ENCODE measurements at places on chromosomes 4 and X.

GRCh38 chrX:85243761-85244449 lies at the start of the genes SATL1 and ZNF711:
Gene SATL1 (minus strand): TSS chrX:85243779. CDS start chrX:85108968, 134,811 bp downstream.
Gene ZNF711 (plus strand): TSS chrX:85243991. CDS start chrX:85247573, 3,582 bp downstream.
- H3K27me3 ChIP-seq = peaks cover 12% of the 10 kb centered on the region
- peak within 1 kb of the TSS; percentile 72 for H3K4me3 ChIP-seq
- DNase-seq = peak; percentile 87

DNA sequence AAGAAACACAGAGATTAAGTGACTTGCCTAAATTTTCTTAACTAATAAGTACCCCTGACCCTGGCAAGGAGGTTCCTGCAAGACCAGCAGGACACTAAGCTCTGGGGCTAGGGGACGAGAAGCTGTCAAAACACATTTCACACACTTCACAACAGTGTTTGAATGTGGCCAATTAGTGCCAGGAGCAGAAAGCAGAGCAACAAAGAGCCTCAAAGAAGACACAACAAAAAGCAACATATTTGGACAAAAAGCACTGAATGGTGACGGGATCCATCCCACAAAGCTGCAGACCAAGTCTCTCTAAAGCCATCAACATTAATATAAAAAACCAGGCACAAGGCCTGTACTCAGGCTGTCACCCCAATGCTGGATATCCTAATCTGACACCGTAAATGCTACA lies 361.9 kb upstream of the RASGEF1B start:
- DNase-seq = peak; percentile 26
- no peaks in the 10 kb centered on the region for H3K27me3 ChIP-seq
- H3K27ac ChIP-seq = peak overlapping the region; percentile 23
- no peaks in the 10 kb centered on the region for H3K4me1 ChIP-seq

DNA sequence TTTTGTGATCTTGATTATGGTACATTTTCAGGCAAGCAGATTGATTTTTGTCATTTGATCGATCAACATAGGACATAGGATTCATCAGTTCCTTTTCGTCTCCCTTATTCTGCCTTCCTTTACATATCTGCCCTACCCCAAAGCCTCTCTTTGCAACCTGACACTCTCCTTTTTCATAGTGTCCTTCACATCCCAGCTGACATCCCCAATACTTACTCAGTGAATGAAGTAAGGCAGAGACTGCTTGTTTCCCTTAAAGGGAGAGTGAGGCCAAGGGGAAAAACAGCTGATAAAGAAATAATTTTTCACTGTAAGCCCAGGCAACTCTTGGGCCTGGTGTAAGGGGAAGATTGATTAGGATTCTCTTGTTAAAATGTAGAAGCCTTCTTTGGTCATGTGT lies 69.8 kb downstream of the GBA3 start:
- no peaks in the 10 kb centered on the region for H3K36me3 ChIP-seq
- DNase-seq = peak; percentile 12
- H3K27me3 ChIP-seq = no peaks in the 10 kb centered on the region

DNA sequence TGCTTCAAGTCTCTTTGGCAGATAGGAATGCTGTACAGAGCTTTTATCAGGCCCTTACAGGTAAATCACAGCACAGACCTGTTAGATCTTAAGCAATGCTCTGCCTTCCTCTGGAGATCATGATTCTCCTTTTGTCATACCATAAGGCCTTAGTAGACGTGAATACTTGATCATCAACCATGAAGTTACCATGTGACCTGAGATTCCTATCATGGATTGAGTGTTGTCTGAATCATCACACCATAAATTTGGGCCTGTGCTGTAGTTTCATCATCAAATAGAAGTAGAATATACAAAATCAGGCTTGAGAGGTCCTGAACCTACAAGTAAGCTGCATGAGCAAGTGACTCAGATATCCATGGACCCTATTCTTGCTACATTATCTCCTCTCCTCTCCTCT lies 466.8 kb upstream of the INTU start:
- no peaks in the 10 kb centered on the region for H3K4me1 ChIP-seq
- no peaks in the 10 kb centered on the region for H3K36me3 ChIP-seq
- DNase-seq = no peak

DNA sequence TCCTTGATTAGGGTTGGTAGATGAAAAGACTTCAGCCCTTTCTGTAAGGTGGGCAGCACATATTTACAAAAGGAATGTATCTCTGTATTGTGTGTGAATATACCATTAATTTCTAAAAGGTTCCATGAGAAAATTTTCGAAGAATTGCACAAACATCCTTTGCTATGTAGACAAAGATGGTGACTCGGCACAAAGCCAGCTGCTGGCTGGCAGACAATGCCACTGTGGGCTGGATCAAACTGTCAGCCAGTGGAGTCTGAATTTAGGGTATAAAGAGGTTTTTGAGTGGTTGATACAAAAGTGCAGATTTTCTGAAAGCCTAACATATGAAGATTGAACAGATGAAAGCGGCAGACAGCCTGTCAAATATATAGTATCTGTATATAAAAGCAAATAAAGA lies 5.6 kb upstream of the TXK start:
- no peak overlapping the region for H3K4me3 ChIP-seq
- no peak overlapping the region for H3K27ac ChIP-seq
- H3K36me3 ChIP-seq = no peaks in the 10 kb centered on the region
- no peaks in the 10 kb centered on the region for H3K27me3 ChIP-seq
- DNase-seq = no peak

Data from neural progenitor cell (in vitro differentiated cells).